ENCODE measurements at places on chromosomes 7 and 10.

DNA sequence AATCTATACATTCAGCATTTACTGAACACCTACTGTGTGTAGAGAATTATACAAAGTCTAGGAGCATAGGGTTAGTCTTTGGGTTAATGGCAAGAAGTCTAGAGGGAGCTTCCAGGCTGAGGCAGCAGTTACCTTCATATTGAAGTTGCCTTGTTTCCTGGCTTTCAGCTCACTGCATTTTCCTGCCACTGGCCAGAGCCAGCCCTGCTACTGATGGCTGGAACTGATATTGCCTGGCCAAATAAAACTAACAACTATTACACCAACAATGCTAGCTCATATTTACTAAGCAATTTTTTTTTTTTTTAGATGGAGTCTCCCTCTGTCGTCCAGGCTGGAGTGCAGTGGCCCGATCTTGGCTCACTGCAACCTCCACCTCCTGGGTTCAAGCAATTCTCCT is 165.7 kb upstream of the ITGB1 start:
- DNase-seq = no peak

- no peak for DNase-seq
These were observed 26.4 kb downstream of the KIF11 start for GRCh38 chr10:92619368-92619767.

DNA sequence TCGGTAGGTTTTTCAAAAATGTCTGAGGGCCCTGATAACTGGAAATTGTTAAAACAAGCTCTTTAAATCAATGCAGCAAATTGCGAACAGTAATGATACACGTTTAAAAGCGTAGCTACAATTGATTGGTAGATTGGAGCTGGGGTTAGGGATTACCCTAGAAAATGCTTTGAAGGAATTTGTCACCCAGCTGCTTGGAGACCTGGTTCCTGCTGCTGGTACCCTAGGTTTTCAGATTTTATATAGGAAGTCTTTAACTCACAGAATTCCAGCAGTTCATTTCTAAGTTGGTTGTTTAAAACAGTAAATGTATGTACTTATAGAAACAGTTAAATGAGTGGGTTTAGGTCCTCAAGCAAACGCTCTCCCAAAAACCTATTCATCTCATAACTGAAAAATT is 1.5 kb downstream of the HECTD2 start:
- no peak for DNase-seq

- no peak for DNase-seq
These were observed 354.5 kb downstream of the FGFR2 start for GRCh38 chr10:121243609-121244241.

DNA sequence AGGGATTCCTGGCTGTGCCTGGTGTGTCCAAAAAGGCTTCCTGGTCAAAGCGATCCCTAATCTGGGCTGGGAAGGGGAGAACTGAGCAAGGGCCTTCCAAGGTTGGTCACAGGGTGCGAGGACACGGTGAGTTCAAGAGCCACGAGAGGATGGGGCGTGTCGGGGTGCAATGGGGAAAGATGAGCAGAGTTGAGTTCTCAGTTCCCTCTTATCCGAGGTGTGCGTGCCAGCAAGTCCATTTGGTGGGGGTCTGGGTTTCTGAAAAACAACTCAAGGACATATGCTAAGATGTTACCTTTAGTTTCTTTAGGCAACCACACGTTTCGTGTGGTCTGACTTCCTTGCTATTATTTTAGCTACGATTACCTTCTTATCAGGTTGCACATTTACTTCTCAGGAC is 1.3 kb downstream of the ZNF775 start:
- DNase-seq = no peak

GRCh38 chr10:120282421-120282820 is 174.6 kb upstream of the PLPP4 start:
- DNase-seq = no peak

DNA sequence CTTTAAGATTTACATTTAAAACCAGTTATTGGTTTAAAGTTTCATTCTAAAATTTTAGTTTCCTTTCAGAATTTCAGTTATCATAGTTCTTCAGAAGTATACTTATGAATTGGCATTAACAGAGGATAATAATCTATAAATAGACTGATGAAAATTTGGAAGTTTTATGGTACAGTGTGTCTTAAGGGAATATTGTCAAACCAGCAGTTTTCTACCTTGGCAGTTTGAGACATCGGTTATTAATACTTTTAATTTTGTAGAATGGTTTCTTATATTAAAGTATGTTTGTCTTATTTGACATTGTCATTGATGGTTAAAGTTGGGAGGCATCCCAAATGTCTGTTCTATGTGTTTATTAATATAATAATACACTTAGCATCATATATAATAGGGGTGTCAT is 2.0 kb downstream of the AHR start:
- no peak for DNase-seq

- DNase-seq = no peak
These were observed 718.5 kb downstream of the AUTS2 start for GRCh38 chr7:70316745-70317144.

GRCh38 chr7:4151926-4152549 is 530.1 kb upstream of the FOXK1 start:
- no peak for DNase-seq

DNA sequence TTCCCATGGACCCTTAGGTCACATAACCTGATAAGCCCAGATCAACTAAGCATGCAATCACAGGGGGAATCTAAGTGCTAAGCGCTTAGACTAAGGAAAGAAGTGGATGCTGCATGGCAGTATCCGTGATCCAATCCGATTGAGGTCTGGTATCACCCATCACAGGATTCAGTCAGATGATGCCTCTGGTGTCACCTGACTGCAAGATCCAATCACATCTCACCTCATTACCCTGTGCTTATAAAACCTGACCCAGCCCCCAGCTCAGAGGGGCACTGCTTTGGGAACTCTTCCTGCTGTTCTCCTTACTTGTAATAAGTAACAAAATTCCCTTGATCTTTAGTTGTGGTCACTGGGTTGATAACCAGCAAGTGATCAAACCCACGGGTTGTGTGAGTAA is 84.7 kb upstream of the TMEM168 start:
- no peak for DNase-seq

DNA sequence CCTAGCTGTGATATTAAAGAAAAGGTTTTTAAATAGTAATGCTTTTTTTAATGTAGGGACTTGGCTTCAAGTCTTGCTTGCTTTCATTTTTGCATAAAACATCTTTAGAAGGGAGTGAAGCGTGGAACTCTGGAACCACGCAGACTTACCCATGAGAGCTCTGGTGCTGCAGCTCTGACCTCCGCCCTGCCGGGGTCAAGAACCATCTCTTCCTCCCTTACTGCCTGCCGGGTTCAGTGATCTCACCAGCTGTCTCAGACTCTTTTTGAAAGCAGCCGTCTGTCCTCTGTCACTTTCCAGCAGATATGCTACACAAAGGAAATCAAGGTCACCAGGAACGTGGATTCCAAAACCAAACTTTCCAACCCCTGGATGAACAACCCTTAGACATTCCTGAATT is 353.8 kb downstream of the GPR37 start:
- no peak for DNase-seq

GRCh38 chr7:99953649-99954048 is 22.2 kb downstream of the AZGP1 start:
- no peak for DNase-seq

DNA sequence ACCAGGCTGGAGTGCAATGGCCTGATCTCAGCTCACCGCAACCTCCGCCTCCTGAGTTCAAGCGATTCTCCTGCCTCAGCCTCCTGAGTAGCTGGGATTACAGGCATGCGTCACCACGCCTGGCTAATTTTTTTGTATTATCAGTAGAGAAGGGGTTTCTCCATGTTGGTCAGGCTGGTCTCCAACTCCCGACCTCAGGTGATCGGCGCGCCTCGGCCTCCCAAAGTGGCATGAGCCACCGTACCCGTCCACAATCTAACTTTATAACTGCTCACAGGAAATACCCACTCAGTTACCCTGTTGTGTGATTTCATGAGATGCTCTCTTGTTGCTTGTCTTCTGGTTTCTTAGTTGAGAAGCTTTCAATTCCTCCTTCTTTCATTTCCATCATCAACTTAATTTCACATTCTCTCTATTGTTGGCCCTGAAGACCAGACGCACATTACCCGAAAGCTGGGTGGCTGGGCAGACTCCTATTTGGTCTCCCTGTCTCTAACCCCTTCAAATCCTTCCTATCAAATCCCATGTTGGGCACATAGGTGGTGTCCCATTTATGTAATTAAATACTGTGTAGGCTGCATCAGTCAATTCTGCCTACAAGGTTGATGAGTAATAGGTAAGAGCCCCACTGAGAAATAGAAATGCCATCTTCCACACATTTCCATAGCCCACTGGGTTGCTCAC is 1.1 kb upstream of the GSTO2 start:
- DNase-seq = no peak

GRCh38 chr10:21300551-21300950 is 224.9 kb downstream of the SKIDA1 start:
- no peak for DNase-seq

DNA sequence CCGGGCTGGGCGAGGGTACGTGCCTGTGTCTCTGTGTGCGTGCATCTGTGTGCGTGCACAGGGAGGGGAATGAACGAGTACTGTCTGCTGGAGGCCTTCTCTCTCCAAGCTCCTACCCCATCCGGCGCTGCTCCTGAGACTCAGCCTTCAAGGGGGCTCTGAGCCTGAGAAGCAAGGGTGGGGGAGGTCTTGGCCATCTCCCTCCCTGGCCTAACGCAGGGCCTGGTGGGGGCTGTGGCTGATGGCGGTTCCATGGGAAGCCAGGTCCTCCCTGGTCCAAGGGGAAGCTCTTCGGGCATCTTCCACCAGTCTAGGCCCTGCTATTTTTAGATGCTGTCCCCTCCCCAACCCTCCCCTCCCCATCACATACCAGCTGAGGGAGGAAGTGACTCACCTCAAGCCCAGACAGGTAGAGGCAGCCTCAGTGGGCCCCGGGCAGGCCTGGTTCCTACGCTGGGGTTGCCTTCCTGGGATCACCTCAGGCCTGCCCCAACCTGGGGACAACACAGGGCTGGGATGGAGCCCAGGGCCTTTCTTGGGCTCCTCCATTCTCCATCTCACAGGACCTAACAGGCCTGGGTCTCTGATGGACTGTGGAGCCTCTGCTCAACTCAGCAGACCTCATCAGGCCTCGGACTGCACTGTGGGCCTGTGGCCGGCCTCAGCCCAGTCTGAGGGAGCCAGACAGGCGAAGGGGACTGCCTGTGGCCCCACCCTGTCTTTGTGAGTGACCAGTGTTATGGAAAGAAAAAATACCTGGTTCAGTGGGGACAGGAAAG is 32.2 kb downstream of the DNAJB12 start:
- no peak for DNase-seq

DNA sequence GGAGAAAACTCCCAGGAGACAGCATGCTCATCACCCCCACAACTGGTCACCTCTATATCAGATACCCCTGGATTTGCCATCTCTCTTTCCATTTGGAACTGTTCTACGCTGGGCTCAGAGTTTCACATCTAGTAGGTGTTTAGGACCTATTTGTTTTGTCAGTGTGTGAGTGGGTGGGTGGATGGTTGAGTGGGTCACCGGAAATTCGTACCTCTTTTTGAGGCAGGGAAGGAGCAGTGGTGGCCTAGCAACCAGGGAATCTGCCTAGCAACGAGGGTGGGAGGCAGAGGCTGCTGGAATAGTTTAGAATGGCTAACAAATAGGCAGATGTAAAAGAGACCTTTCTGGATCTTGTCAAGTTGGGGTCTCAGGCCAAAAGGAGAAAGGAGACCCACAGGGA is 23.2 kb upstream of the SLF2 start:
- DNase-seq = no peak

- no peak for DNase-seq
These were observed 95.8 kb upstream of the ABCB5 start for GRCh38 chr7:20519645-20520044.

- DNase-seq = no peak
These were observed 29.1 kb upstream of the LRGUK start for GRCh38 chr7:134098072-134098471.

DNA sequence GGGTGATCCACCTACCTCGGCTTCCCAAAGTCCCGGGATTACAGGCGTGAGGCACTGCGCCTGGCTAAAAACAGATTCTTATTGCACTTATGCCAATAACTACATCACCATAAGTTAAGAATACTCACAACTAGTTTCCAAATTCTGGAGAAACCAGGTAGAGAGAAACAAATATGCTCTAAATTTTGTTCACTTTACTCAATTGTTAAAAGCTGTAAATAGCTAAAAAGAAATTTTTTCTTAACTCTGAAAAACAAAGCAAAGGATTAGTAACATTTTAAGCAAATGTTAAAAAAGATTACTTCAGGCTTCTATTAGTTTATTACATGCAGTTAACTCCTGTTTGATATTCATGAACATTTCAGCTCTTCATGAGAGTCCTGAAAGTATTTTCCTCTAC is 28.3 kb upstream of the ZMIZ2 start:
- no peak for DNase-seq

GRCh38 chr10:127046975-127047877 is 142.0 kb downstream of the DOCK1 start:
- DNase-seq = no peak

DNA sequence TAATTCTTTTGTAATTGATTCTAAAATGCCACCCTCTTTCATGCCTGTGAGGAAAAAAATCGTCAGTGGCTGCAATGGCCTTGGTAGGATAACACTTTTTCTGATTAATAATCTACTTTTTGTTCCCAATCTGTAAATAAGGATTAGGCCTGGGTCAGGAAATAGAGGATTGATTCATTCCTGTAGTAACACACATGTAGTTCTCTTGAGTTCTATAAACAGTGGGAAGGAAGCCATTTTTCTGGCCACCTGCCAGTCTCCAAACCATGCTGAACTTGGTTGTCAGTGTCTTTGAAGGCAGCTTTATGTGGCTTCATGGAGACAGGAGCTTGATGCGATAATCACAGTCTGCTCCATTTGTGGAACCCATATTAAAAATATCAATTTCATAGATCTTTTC is 169.3 kb upstream of the NFE2L3 start:
- DNase-seq = no peak

DNA sequence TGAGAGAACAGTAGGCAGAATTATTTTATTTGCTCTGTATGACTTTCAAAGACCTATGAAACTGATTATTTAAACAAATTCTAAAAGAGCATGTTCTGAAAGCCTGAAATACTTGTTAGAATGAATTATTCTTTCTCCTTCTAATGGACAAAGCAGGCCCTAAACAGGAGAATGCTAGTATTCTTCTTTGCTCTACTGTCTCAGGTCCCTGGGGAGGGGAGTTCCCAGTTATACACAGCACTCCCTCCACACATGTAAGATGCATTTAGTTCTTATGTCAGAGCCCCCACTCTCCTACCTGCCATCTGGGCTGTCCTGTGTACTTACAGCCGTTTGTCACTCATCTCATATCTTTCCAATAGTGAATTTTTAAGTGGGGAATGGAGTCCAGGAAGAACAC is 633.5 kb upstream of the ANKRD30A start:
- no peak for DNase-seq

GRCh38 chr7:81293806-81294205 is 375.0 kb upstream of the SEMA3C start:
- no peak for DNase-seq

- peak; percentile 63 for DNase-seq
These were observed 146.0 kb downstream of the TNS3 start for GRCh38 chr7:47435889-47436312.

GRCh38 chr7:98514211-98515031 is 102.7 kb upstream of the NPTX2 start:
- DNase-seq = no peak

DNA sequence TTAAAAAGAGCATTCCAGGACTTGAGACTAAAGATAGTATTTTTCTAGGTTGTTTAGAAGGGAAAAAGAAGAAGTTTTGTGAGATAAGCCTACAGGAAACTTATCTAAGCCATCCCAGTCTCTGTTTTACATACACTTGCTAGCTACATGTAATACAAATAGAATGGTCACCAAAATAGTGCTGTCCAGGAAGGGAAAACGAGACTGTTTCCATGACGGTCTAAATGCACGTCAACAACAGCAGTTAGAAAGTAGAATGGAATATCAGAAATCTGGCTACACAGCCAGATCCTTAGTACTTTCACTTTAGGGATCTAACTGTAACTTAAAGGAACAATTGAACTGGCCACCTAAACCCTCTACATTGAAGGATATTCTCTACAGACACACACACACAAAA is 117.6 kb downstream of the TSPAN12 start:
- DNase-seq = no peak

Data from hypothalamus (tissue), 51 donors.